Lung microvascular endothelial cell (primary cell): ENCODE measurements at places on chromosomes 4 and X. TPM values are rescaled to one million over a fixed set of nuclear protein-coding genes. Genes with fewer than 3 reads are reported as not detected.

CENPVL2 gene
- not detected in 2 replicates for total RNA-seq

SEC24B gene
- 9.8 and 11.9 TPM in 2 replicates for total RNA-seq

JADE3 gene
- total RNA-seq = 7.1 and 8.9 TPM in 2 replicates

SPANXN4 gene
- not detected in 2 replicates for total RNA-seq

DNA sequence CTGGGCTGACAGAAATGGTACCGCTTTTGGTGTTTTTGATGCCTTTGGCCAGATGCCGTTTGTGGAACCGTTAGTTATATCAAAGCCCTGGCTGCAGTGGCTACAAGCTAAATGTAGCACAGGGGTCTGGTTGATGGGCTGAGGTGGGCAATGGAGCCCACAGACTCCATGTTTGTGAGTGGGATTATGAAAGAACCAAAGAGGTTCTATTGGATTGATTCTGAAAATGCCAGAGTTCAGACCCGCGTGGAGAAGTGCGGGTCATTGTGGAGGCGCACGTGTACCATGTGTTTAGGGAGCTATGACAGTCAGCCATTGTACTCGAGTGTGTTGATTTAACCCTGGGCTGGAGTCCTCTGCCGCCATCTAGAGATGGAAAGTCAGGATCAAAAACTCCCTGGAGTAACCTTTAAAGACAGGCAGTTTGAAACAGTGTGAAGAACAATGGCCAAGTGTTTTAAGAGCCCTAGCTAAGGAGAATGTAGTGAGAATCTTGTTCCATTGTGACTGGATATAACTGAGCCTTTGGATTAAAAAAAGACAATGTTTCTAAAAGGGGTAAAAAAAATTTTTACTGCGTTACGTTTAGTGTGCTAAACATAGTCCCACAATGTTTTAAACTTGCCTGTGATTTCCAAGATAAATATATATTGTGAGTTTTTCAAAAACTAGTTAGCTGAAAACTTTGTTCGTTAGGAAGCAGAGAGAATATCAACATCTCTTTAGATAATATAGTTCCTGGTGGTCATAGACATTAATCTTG, 12.7 kb downstream of the ART3 start:
- DNase-seq = peak; percentile 49

- DNase-seq = no peak
These were observed 286.4 kb downstream of the BCOR start for GRCh38 chrX:39811376-39811775.

- DNase-seq = no peak
These were observed 231.3 kb upstream of the CT83 start for GRCh38 chrX:116694046-116694445.

- no peak for DNase-seq
These were observed 15.6 kb downstream of the NELFA start for GRCh38 chr4:1993169-1993516.

DNA sequence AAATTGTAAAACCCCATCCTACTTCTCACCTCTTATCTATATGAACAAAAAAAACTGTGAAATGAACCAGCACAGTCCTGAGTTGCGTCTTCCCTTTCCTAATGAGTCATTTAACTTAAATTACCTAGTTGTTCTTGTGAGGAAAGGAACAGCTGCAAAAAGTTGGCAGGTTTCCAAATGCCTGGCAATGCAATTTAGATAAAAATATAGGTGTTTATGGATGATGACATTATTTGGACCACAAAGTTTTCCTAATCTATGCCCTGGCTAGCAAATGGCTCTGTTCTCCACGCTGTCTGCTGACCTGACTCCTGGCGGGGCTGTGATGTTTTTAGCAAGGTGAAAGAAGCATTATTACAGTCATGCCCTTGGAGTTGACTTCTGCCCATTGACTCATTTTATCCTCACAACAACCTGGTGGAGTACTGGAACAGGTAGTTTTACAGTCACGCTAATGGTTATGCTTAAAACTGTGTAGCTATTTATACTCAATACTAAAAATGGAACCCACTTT, 29.8 kb upstream of the RELL1 start:
- DNase-seq = no peak

- no peak for DNase-seq
These were observed 459.5 kb downstream of the RAPGEF2 start for GRCh38 chr4:159562366-159562765.

DNA sequence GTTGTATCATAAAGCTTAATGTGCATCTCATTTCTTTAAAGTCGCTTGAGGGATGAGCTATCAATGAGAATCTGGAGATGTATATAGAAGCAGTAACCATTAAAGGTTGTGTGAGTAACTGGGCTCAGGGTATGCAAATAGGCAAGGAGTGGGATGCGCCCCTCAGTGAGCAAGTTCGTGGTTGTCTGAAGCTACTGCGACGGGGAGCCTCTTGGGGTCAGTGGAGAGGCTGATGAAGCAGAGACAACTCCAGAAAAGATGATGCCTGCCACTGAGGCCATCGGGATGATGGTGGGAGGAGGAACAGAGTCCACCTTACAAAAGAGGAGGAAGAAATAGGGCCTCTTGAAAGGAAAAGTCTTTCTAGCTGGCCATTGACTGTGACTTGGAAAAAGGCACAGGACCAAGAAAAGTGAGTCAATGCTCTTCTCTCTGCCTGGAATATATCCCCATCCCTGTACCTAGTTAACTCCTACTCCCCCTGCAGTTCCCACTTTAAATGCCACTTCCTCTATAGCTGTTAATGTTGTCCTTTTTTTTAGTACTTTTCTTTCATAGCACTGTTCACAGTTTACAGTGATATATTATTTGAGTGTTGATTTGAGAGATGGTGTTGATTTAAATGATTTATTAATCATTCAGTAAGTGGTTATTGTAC, 51.4 kb upstream of the LSM6 start:
- DNase-seq = no peak

- DNase-seq = no peak
These were observed 38.7 kb downstream of the SPATA4 start for GRCh38 chr4:176156656-176157055.

DNA sequence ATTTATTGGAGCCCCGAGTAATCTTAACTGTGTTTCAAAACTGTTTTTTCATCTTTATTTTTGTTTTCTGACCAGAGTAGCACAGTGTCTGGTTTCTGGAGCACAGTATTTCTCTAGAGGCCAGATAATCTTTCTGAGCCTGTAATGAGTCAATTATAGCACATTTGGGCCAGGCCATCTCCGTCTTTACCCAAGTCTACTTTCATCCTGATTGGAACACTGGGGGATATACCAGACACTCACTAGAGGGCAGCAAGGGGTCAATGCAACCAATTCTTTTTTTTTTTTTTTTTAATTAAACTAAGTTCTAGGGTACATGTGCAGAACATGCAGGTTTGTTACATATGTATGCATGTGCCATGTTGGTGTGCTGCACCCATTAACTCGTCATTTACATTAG, 282.0 kb downstream of the ARHGAP24 start:
- peak; percentile 74 for DNase-seq

GRCh38 chr4:11565899-11566298, 137.2 kb upstream of the HS3ST1 start:
- no peak for DNase-seq

DNA sequence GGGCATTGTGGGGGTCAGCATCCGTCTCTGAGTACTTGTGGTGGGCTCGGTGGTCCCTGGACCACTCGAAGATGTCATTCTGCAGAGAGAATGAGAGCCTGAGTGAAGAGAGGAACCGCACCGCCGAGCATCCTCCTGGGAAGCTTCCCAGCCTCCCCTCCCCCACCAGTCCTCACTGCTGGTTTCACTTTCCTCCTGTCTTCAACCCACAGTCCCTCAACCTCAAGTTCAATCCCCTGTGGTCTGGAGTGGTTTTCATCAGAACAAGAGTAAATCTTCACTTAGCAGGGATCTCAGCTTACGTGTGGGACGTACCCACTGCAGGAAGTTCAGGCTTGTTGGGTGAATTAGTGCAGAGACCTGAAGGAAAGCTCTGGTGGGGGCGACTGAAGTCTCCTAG, 117.8 kb downstream of the SCD5 start:
- DNase-seq = no peak

DNA sequence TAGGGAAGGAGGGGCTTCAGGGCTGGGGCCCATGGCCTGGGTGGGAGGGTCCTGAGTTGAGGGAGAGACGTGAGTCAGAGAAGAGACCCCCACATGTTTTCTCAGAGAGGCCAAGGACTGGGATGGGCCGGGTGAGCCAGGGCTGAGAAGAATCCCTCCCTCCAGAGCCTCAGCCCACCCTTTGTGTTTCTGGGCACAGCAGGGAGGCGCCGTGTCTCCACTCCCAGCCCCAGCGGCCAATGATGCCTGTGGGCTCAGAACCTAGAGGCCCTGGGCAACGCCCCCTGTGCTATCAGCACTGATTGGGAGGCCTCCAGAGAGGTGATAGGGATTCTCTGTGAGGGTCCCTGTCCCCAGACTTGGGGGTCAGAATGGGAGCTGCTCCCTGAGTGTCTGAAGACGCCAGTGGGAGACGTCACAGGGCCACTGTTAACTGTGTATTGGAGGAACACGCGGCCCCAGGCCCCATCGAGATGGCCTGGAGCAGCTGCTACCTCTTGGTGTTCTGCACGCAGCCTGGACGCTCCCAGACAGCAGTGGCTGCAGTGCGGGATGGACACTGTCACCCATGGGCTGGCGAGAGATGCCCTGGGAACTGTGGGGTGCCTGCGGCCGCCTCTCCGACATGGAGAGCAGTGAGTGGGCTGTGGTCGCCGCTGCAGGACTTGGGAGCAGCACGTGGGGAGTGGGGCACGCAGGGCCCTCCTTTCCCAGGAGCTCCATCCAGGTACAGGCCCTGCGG, 8.5 kb downstream of the FGFRL1 start:
- no peak for DNase-seq

- no peak for DNase-seq
These were observed 44.5 kb downstream of the DTHD1 start for GRCh38 chr4:36325926-36326325.

- DNase-seq = no peak
These were observed 476.0 kb upstream of the FTHL17 start for GRCh38 chrX:31547816-31548215.
